ENCODE measurements at places on chromosomes 16 and 17.

DNA sequence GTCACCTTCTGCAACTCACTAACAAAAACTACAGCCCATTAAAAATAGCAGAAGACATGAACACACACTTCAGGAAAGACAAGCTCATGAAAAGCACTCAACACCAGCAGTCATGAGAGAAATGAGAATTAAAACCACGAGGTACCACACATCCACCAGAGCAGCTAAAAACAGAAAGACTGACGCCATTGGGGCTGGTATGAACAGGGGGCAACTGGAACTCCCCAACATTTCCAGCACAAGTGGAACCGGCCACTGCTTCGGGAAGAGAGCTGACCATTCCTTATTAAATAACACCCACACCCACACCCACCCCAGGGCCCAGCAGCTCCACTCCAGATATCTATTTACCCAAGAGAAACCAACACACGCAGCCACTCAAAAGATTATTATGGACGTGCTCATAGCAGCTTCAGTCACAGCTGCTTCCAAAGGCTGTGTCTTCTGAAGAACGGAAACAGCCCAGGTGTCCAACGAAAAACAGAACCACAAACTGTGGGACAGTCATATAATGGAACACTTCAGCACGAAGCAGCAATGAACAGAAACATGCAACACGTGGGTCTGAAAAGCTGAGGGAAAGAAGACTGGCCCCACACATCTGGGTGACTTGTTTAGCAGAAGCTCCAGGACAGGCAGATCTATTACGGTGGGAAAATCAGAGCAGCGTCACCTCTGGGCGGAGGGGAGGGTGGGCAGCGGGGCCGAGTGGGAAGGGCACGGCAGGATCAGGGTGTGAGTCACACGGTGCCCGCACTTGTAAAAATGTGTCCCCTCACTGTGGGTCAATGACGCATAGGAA lies 41.1 kb downstream of the KLHDC4 start:
- H3K36me3 ChIP-seq, result peaks cover 18% of the 10 kb centered on the region
- H3K4me3 ChIP-seq, result no peak overlapping the region

DNA sequence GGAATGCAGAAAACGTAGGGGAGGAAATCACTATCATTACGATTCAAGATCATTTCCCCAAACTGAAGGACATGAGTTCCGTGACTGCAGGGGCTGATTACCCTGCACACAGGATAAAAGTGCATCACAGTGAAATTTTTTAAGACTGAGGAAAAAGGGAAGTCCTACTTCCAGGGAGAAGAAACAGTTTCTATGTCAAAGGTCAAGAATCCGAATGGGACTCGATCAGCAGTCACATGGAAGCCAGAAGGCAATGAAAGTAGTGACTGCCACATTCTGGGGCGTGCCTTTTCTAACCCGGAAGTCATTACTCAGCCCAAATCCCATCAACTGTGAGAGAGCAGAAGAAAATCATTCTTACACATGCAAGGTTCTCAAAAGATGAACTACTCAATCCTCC lies 12.1 kb downstream of the ZZEF1 start:
- H3K27me3 ChIP-seq, result no peaks in the 10 kb centered on the region
- H3K27ac ChIP-seq, result no peak overlapping the region
- no peak for DNase-seq
- no peaks in the 10 kb centered on the region for H3K36me3 ChIP-seq
- H3K4me3 ChIP-seq, result no peak overlapping the region
- H3K4me1 ChIP-seq, result no peaks in the 10 kb centered on the region

DNA sequence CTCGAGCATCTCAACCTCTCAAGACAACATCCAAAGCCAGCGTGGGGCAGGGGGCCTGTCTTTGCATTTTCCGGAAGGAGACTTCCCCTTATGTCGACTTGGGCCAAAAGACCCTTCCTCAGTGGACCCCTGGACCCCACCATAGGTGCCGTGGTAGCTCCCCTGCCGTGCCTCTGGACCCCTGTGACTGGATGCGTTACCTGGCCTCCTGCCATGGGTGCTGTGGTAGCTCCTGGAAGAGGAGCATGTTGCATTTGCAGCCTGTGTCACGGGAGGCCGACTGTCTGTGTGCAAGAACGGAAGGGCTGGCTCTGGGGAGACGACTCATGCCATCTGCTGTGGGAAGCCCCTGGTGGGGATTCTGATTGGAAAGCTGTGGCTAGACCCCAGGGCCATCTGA lies 130.1 kb downstream of the FOXL1 start:
- no peaks in the 10 kb centered on the region for H3K4me1 ChIP-seq
- no peaks in the 10 kb centered on the region for H3K36me3 ChIP-seq
- no peak overlapping the region for H3K4me3 ChIP-seq

DNA sequence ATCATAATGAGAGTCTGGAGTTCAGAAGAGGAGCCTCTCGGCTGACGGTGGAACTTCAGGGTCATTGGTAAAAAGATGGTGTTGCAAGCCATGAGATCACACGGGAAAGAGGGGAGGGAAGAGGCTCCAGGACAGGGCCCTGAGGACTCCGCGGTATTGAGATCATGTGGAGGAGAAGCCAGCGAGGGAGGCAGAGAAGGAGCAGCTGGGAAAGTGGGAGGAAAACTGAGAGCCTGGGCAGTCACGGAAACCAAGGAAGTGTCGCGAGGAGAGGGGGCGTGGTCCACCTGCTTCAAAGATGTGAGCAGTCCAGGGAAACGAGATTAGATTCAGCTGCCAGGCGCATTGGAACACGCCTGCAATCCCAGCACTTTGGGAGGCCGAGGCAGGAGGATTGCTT lies 27.7 kb upstream of the SBK1 start:
- no peak overlapping the region for H3K27ac ChIP-seq
- no peak overlapping the region for H3K4me3 ChIP-seq
- H3K27me3 ChIP-seq, result no peaks in the 10 kb centered on the region
- H3K4me1 ChIP-seq, result peaks cover 2% of the 10 kb centered on the region
- no peak for DNase-seq

DNA sequence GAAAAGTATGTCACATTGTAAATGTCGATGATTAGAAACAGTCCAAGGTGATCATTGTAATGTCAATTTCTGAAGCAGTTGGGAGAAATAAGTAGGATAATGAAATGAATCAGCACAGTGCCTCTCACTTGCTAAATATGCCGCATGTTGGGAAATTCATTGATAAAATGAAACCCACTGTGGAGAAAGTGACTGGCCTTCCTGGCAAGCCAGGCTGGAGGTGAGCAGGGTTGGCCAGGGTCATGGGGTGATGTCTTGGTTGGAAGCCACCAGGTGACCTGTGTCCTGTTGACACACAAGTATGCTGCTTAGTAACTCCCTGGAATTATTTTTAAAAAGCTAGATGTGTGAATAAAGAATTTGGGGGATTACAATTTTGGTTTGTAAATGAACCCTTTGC lies 14.9 kb upstream of the WNT9B start:
- DNase-seq, result no peak
- H3K36me3 ChIP-seq, result no peaks in the 10 kb centered on the region
- no peak overlapping the region for H3K4me3 ChIP-seq
- peaks cover 8% of the 10 kb centered on the region for H3K4me1 ChIP-seq

DNA sequence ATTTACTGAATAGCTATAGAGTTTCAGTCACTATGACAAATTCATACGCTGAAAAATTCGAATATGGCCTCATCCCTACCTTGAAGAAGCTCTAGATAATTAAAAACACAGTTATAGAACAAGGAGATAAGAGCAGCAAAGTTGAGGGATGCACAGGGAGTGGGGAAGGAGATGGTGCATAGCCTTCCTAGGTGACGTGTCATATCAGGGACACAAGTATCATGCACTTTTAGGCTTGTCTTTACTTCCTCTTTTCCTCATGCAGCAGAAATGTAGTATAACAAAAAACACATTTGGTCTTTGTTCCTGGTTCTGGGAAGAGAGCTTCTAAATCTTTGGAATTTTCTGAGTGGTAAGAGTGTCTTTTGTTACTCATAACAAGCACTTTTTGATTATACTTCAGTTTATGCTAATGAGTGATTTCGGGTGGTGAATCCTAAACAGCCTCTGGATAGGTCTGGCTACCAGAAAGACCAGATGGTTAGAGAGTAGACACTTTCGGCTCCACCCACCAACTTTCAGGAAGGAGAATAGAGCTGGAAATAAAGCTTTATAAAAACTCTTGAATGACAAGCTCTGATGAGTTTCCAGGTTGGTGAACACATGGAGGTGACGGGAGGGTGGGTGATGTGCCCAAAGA lies 341.4 kb downstream of the UTP18 start:
- H3K4me1 ChIP-seq, result peaks cover 2% of the 10 kb centered on the region
- H3K4me3 ChIP-seq, result no peak overlapping the region
- no peak overlapping the region for H3K27ac ChIP-seq
- no peak for DNase-seq
- H3K36me3 ChIP-seq, result no peaks in the 10 kb centered on the region

DNA sequence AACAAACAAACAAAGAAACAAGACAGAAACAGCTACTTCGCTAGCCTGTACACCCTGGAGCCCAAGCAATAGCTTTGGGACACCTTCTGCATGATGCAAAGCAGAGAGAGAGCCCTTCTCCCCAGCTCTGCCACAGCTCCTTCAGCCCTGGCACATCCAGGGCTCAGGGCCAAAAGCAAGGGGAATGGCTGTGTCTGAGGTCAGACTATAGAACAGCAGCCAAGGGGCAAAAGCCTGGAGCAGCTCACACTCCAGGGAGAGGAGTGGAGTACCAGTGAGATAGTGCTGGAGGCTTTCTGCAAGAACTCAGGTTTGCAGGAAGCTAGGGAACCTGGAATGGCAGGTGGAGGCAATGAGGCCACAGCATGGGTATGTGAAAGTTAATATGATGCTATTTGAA lies 11.6 kb upstream of the SEPHS2 start:
- H3K27me3 ChIP-seq, result no peaks in the 10 kb centered on the region
- H3K4me1 ChIP-seq, result no peaks in the 10 kb centered on the region
- no peaks in the 10 kb centered on the region for H3K36me3 ChIP-seq
- H3K4me3 ChIP-seq, result no peak overlapping the region
- no peak overlapping the region for H3K27ac ChIP-seq
- no peak for DNase-seq

- peaks cover 4% of the 10 kb centered on the region for H3K4me1 ChIP-seq
- no peak overlapping the region for H3K27ac ChIP-seq
- H3K27me3 ChIP-seq, result no peaks in the 10 kb centered on the region
- no peaks in the 10 kb centered on the region for H3K36me3 ChIP-seq
Observed at GRCh38 chr17:59327121-59327980, 4.1 kb upstream of the YPEL2 start.

- H3K4me3 ChIP-seq, result no peak overlapping the region
- H3K36me3 ChIP-seq, result no peaks in the 10 kb centered on the region
- no peak overlapping the region for H3K27ac ChIP-seq
- DNase-seq, result no peak
- H3K4me1 ChIP-seq, result peaks cover 3% of the 10 kb centered on the region
Observed at GRCh38 chr16:2713523-2713922, 6.5 kb downstream of the PRSS27 start.

DNA sequence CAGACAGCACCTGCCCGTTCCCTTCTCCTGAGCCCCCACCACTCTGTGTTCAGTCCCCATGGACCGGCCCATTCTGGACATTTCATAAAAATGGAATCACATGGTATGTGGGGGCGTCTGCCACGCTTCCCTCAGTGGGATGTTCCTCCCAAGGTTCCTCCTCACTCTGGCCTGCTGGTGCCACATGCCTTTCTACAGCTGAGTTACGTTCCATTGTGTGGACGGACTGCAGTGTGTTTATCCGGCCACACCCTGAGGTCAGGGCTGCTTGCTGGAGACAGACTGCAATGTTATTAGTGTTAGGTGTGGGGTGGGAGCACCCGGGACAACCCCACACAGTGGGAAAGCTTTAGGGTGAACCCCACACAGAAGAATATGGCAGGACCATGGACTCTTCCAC lies 5.9 kb upstream of the AATK start:
- no peaks in the 10 kb centered on the region for H3K36me3 ChIP-seq
- H3K27me3 ChIP-seq, result no peaks in the 10 kb centered on the region
- DNase-seq, result no peak
- H3K27ac ChIP-seq, result no peak overlapping the region
- no peaks in the 10 kb centered on the region for H3K4me1 ChIP-seq
